NCI-H1092 (cell line): ENCODE measurements at places on chromosomes 2 and 18.
A peak's percentile ranks its signal among the peaks of the same experiment; 100 is the strongest.

DNA sequence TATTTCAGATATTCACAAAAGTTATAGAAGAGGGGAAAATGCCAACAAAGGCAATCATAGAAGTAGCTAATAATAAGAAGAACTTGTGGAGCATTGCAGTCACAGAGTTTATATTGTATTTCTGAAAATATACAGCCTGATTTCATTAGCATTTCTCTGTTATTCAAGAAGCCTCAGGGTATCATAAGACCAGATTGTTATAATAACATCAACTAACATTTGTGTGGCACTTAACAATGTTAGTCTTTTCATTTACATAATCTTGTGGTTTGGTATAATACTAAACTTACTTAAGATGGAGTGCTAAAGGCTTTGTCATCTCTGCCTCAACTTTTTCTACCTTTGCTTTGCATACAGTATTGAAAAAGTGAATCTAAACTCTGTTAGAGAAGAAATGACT is 61.6 kb upstream of the TACR1 start:
- DNase-seq: no peak

GRCh38 chr2:28444956-28445355 is 50.9 kb upstream of the PLB1 start:
- no peak for DNase-seq

GRCh38 chr2:168355779-168356476 is 100.1 kb upstream of the CERS6 start:
- DNase-seq: no peak

GRCh38 chr2:121151311-121152109 is 133.5 kb downstream of the TFCP2L1 start:
- DNase-seq: no peak

DNA sequence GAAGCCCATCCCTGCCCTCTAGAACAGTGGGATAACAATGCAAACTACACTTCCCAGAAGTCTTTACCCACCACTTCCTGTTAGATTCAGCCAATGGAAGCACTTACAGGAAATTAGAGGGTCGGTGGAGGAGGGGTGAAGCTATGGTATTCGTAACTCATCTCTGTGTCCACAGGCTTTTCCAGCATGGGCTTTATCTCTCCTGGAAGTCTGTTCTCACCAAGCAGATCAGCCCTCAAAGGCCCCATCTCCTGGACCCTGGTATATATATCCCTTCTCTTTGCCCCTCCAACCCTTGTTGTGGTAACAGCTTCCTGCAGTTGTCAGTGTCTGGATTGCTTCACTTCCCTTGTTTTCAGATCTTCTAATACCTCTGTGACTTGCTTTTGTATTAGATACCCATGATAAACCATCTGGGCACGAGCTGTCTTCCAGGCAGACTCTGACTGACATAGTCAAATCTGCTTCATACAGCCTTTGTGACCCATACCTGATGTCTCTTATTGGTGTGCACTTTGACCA is 475.0 kb upstream of the POU3F3 start:
- DNase-seq: peak; percentile 45

DNA sequence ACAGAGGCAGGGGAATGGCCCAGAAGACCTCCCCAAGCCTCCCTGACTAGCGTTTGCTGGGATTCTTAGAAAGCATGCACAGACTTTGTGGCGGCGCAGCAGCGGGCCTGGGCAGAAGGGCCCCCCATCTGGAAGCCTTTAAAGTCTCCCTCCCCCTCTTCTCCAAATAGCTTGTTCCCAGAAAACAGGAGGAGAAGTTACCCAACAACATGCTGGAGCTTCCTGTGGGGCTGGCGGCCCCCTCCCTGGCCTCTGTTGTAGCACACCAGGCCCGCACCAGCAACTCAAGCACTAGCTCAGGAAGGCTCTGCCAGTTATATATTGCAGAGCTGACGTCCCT is 334.8 kb downstream of the DYSF start:
- DNase-seq: no peak

- no peak for DNase-seq
These were observed 263.8 kb downstream of the LOXHD1 start for GRCh38 chr18:46393230-46393629.

- no peak for DNase-seq
These were observed 1.1 kb upstream of the SSB start for GRCh38 chr2:169797601-169798000.

DNA sequence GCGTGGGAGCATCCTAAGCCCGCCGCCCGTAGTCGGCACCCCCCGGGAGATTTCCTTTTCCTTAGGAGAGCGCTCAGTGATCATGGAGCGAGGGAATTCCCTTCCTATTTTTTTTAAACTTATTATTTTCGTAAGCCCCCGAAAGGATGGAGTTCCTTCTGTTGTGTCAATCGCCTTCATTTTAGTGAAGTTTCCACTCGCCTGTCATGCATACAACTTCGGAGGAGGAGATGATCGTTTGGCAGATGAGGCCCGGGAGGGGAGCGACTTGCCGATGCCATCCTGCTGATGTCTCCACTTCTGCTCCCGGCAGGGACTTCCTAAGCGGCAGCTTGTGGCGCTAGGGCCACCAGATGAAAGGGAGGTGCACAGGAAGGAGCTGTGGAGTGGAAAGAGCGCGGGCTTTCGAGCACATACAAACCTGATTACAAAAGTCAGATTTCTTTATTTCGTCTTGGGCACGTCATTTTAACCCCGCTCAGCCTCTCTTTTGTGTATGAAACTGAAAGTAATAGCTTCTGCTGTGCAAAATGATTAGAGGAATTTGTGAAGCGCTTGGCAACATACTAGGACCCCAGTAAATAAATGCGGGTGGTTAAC is at the start of gene ADGRF3:
TSS of gene ADGRF3 (minus strand) at position 336 of the 600 bp plus-strand sequence. CDS start 555 bp downstream, outside the sequence.
- peak; percentile 17 for DNase-seq

DNA sequence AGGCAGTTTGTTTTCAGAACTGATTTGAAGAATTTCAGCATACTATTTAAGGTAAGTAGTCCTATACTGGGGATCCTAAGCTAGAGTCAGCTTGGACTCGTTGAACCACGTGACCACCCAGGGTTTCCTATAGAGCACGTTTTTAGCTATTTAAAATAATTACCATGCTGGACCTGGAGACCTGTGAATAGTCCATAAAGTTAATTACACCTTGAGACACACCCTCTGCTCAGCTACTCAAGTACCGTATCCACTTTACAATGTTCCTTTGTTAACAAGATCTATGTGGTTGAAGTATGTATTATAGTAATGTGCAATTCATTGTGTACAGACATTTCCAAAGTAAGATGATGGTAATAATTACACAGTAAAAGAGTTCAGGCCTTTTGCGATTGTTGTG is 67.6 kb downstream of the CRIM1 start:
- DNase-seq: no peak

DNA sequence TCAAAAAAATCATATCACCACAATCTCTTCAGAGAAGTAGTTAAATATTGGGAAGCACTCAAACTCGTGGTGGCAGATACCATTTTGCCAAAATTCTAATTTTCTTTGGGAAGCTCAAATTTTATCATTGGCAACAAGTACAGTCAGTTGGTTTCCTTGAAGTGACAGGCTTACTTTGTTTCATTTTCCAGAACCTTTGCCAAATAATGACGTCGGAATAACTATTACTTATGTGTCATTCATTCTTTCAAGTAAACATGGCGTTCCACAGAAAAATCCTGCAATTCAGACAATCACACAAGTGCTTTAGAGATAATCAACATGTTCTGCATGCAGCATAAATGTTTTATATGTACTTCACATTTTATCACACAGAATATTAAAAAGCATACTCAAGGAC is 5.4 kb downstream of the TTLL4 start:
- DNase-seq: no peak

- no peak for DNase-seq
These were observed 8.1 kb upstream of the GPBAR1 start for GRCh38 chr2:218252509-218253231.

DNA sequence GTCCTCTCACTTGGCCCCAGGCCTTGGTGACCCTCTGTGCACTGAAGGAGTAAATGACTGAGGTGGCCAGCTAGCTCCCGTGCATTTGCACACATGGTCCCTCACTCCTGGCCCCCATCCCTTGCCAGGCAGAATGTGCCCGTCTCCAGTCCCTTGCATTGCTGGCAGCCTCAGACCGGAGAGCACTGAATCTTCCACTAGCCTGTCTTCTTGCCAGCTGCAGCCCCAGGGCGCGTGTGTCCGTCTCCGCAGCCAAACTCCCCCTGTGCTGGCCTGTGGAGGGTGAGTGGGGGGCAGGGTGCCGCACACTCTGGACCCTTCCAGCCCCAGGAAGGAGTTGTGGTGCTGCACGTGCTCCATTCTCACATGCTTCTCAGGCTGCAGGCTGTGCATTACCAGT is 35.9 kb downstream of the INPP4A start:
- no peak for DNase-seq

- DNase-seq: no peak
These were observed 66.3 kb upstream of the HK2 start for GRCh38 chr2:74767618-74768017.

- DNase-seq: no peak
These were observed 8.9 kb downstream of the ZFP36L2 start for GRCh38 chr2:43217228-43218154.

- DNase-seq: no peak
These were observed 355.0 kb downstream of the DSC3 start for GRCh38 chr18:30687501-30687900.

DNA sequence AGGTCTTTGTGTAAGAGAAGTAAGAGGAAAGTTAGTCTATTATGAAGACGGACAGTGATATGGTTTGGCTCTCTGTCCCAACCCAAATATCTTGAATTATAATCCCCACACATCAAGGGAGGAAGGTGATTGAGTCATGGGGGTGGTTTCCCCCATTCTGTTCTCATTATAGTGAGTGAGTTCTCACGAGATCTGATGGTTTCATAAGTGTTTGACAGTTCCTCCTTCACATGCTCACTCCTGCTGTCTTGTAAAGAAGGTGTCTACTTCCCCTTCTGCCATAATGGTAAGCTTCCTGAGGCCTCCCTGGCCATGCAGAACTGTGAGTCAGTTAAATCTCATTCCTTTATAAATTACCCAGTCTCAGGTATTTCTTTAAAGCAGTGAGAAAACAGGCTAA is 67.6 kb downstream of the NEURL3 start:
- DNase-seq: no peak

- DNase-seq: no peak
These were observed 32.1 kb upstream of the SLC66A3 start for GRCh38 chr2:11123001-11123809.

- DNase-seq: no peak
These were observed 32.1 kb upstream of the ZNF638 start for GRCh38 chr2:71299507-71299906.

- no peak for DNase-seq
These were observed 882 bp downstream of the ZBTB14 start for GRCh38 chr18:5294457-5295230.

GRCh38 chr18:29661924-29662323 is 1380.6 kb downstream of the DSC3 start:
- no peak for DNase-seq

- DNase-seq: no peak
These were observed 773.0 kb upstream of the HS6ST1 start for GRCh38 chr2:129091620-129092019.

GRCh38 chr18:42549596-42549995 is 565.9 kb downstream of the RIT2 start:
- no peak for DNase-seq

DNA sequence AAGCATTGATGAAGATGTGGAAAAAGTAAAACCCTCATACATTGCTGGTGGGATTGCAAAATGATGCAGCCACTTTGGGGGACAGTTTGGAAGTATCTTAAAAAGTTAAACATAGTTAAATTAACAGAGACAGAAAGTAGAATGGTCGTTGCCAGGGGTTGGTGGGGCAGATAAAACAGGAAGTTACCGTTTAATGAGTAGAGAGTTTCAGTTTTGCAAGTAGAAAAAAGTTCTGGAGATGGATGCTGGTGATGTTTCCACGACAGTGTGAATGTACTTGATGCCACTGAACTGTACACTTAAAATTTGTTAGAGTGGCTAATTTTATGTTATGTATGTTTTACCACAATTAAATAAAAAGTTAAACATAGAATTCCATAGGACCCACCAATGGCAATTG is 44.5 kb upstream of the EGR4 start:
- DNase-seq: no peak

DNA sequence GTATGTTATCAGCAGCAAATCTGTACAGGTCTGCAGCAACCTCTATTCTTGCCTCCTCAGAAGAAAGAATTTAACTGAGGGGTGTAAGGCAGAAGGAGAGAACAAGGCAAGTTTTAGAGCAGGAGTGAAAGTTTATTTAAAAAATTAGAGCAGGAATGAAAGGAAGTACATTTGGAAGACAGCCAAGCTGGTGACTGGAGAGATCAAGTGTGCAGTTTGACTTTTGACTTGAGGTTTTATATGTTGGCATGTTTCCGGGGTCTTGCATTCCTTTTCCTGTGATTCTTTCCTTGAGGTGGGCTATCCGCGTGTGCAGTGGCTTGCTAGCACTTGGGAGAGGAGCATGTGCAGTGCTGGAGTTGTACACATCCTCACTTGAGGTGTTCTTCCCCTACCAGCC is 16.5 kb upstream of the CERS6 start:
- DNase-seq: no peak
